ENCODE measurements at places on chromosomes 2 and 18.

GRCh38 chr2:24816884-24817283, 23.7 kb downstream of the CENPO start:
- no peak for DNase-seq

- DNase-seq, result no peak
These were observed 21.3 kb upstream of the MAPRE2 start for GRCh38 chr18:35019933-35020332.

DNA sequence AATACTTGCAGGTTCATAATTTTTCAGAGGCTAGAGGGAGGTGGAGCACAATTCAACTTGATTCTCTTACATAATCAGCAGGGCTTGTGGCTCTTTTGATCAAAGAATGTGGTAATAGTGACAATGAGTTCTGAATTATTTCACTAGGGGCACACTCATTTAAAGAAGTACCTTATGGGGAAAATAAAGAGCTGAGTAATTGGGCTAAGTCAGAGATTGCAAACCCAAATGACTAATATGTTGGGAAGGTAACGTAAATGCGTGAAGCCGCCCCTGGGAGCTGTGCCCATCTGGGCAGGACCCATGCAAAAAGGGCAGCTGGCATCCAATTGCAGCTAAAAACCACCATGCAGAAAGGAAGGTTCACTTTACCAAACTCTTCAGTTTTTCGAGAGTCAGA, 35.3 kb downstream of the NCKAP5 start:
- no peak for DNase-seq

DNA sequence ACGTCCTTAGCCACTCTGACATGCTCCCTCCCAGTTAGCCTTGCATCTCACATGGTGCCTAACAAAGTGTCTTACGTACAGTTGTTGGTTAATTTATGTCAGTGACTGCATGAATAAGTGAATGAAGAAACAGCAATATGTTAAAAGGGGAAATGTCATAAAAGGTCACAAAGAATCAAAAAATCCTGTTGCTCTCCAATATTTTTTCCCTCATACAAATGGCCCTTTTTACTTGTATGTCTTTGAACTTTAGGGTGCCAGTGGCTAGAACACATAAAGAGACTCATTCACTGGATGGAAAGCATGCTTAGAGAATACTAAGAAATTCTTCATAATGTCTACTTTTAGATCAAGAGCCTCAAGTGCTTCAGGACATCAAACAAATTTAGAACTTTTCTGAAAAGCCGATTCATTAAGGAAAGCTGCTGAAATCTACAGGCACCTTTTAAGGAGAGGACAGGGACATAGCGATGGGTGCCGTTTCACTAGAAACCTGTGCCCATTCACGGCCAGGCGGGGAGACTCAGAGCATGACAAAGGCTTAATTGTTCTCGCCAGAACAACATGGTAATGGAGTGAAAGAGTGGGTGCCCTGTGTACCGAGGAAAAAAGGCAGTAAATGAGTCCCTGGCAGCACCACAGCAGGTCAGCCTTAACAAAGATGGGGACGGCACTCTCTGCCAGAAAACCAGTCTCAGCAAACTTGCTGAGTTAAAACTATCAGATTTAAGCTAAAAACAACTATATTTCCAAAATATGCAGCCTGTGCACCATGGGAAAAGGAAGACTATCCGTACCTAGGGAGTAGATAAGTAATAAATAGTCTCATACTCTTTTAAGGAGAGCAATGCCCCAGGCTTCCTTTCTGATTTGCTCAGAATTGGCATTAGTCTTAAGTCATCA, 71.6 kb upstream of the SPTBN1 start:
- DNase-seq, result no peak

DNA sequence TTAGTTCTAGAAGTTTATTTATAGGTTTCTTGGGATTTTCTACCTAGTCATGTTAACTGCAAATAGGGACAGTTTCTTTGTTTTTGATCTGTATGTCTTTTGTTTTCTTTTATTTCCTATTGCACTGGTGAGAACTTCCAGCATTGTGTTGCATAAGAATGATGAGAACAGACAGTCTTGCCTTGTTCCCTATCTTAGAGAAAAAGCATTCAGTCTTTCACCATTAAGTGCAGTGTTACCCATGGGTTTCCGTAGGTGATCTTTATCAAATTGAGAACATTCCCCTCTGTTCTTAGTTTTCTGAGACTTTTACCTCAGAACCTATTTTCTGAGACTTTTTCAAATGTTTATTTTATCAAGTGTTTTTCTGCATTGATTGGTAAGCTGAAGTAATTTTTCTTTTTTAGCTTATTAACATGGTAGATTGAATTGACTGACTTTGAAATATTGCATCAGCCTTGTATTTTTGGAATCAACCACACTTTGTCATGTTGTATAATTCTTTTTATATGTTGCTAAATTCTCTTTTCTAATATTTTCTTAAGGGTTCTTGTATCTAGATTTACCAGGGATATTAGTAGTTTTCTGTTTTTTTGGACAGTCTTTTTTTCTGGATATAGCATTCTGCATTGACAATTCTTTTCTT, 17.2 kb downstream of the MFSD6 start:
- DNase-seq, result peak; percentile 75

DNA sequence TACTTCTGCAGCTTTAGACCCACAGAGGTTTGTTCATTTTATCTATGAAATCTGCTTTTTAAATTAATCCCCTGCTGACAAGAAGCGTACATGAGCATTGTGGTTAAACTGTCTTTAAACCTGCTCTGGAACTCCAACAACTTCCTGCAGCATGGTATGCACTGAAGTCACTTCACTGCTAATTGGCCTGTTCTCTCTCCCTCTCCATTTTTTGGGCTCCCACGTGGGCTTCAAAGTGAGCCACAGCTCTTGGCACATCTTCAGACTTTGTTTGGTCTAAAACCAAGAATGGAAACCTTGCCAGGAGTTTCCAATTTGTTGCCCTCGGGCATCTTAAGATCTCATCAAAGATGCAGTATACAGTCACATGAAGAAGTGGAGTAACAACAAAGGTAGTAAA, 311.4 kb downstream of the LRRTM1 start:
- DNase-seq, result no peak

GRCh38 chr18:40851014-40851429, 1104.0 kb upstream of the PIK3C3 start:
- no peak for DNase-seq

- DNase-seq, result no peak
These were observed 232.0 kb downstream of the SH3BP4 start for GRCh38 chr2:235183786-235184185.

DNA sequence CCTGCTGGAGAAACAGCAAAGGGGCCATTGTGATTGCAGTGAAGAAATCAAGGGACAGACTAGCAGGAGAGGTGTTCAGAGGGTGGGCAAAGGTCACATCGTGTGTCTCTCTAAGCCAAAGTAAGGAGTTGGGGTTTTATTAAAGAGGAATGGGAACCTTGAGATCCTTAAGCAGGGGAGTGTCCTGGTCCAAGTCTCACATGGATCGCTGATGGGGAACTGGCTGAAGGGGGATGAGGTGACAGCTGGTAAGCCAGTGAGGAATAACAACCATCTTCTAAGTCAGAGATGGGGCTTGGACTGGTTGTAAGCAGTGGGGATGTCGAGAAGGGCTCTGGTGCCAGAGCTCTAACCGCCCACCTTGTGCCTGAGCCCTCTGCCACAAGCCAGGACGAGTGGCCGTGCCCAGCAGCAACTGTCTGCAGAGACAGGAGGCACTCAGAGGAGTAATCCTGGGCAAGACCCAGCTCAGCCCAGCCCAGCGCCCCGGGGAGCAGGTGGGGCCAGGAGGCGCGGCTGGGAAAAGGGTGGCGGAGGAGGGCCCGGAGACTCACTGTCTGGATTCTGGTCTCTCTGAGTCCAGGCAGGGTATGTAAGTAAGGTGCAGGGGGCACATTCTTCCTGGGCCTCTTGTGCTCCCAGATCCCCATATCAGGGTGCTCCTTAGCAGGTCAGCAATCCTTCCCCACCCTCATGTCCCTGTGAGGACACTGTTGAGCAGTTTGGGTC, 13.7 kb downstream of the WNT10A start:
- DNase-seq, result no peak

DNA sequence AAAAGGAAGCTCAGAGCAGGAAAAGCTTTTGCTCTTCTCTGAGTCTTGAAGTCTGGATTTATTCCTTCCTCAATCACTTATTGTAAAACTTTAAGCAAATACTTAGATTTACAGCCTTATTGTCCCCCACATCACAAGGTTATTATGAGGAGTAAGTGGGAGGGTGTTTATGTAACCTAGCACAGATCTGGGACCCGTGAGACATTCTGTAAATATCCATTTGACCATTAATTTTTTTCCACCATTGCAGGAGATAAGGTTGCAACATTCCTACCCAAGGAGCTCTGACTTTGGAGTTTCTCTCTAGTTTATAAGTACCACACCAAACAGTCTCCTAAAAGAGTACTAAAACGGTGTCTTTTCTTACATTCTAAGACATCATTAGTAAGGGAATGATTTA, 52.1 kb upstream of the CTIF start:
- peak; percentile 27 for DNase-seq

DNA sequence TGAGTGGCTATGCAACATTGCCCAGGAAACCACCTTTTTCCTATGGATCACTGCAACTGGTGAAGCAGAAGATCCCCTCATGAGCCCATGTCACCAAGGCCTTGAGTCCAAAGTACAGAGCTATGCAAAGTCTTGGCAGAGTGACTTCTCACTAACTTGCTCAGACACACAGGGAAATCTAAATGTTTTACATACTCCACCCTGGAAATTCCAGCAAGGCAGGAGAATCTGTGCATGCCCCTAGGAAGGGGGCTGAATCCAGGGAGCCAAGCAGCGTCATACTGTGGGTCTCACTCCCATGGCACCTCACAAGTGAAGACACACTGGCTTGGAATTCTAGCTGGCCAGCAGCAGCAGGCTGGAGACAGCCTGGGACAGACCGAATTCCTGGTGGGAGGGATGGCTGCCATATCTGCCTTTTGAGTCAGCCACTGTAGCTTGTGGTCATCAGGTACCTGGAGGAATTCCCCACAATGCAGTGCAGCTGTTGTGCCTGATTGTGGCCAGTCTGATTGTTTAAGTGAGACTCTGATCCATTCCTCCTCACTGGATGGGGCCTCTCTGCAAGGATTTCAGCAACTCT, 1817.4 kb downstream of the SUCLG1 start:
- no peak for DNase-seq

DNA sequence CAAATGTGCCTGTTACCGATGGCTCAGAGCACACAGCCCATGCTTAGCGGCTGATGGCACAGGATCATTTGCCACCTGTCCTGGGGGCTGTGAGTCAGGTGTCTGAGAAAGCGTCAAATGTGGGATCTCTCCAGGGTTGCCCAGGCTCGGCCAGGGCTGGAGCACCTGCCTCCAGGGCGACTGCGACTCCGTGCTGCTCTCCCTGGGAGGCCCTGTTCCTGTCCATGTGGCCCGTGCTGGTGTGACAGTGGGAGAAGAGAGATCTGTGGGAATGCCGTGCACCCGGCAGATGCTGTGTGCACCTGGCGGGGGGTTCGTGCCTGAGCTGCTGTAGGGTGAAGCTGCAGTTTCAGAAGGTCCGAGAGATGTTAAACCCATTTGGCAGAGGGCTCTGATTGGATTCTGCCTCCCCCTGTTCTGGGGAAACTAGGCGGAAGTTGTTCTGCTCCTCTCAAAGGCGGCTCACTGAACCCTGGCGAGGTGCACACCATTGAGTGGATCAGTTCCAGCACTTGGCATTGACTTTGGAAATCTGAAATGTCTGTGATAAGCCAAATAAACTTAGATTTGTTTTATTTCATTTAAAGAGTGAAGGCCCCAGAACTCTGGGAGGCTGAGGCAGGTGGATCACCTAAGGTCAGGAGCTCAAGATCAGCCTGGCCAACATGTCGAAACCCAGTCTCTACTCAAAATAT, 34.7 kb upstream of the TPO start:
- DNase-seq, result no peak

DNA sequence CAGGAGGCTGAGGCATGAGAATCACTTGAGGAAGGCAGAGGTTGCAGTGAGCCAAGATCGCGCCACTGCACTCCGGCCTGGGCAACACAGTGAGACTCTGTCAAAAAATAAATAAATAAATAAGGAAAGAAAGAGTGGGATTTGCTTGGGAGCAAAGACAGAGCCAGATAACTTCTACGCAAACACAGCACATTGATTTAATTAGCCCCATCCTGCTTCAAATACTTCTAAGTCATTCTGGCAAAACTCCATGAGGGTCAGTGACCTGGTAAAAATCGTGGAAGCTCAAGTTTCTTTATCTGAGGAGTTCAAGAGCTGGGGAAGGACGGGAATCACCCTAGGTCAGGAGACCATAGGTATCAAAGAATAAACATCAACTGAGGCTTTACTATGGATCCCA, 70.6 kb upstream of the TCF7L1 start:
- DNase-seq, result no peak

- DNase-seq, result no peak
These were observed 752.6 kb upstream of the ID2 start for GRCh38 chr2:7929281-7929680.

DNA sequence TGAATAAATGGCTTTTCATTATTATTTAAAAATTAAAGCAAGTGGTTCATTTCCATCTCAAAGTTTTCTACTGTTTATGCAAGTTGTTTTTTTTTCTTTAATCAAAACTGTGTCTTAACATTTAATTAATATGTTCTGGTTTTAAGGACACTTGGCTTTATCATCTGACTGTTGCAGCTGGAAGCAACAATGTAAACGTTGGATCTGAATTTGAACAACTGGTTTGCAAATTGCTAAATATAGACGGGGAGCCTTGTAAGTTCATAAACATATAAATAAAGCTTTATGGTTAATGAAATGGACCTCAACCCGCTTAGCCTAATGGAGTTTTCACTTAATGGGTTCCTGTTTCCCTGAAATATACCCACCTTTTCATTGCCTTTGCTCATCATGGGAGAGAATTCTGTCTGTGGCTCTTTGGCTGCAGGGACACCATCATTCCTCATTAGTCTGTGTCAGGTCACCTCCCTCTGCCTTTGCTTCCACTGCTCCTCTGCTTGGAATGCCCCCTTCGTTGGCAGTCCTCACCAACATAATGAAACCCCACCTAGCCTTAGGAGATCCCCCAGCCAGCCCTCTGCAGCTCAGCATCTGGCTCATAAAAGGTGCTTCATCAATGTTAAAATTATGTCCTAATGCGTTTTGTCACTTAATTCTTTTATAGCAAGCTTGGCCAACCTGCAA, 44.2 kb upstream of the DYNC2LI1 start:
- no peak for DNase-seq

GRCh38 chr2:66253066-66253465, 181.9 kb upstream of the MEIS1 start:
- DNase-seq, result no peak

- DNase-seq, result peak; percentile 79
These were observed 78.2 kb downstream of the UBE2E3 start for GRCh38 chr2:181058378-181059269.

- DNase-seq, result no peak
These were observed 42.4 kb upstream of the IGFBP2 start for GRCh38 chr2:216590780-216591179.

Measured in inflammatory macrophage treated with lipopolysaccharide for 1 hour (primary cell).